ENCODE measurements at places on chromosomes 3 and 15.

GRCh38 chr3:134381831-134382442, 7.7 kb upstream of the AMOTL2 start:
- DNase-seq: no peak

- no peak for DNase-seq
These were observed 15.3 kb upstream of the FMN1 start for GRCh38 chr15:33209575-33210481.

DNA sequence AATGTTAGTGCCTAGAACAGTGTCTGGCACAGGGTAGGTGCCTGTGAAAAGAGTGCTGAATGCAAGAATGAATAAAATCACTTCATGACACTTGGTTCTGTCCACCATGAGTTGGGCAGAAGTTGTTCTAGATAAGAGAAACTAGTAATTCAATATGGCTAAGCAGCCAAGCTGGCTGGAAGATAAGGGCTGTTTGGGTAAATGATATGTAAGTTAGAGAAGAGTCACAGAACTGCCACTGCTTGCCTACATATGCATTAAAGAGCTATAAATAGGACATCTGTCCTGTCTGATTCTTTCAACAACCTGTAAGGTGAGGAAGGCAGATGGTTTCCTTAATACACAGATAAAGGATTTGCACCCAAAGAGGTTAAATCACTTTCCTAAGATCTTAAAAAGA, 13.1 kb downstream of the MTMR10 start:
- no peak for DNase-seq

DNA sequence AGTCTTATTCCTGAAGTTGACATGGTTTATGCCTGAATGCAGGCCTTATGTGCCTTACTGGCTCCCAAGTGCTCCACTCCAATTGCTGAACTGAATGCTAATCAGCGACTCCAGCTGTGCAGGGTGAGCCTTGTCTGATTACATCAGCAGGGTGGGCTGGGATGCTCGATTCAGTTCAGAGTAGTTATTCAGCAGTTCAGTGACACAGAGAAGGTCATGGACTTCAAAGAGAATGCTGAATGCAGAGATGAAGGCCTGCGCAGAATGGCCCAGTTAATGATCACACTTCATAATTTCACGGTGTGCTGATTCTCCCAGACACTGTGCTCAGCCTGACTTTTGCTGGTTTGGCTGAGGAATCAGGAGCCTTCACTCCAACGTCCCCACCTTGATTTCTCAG, 63.6 kb downstream of the CLDN1 start:
- DNase-seq: no peak

DNA sequence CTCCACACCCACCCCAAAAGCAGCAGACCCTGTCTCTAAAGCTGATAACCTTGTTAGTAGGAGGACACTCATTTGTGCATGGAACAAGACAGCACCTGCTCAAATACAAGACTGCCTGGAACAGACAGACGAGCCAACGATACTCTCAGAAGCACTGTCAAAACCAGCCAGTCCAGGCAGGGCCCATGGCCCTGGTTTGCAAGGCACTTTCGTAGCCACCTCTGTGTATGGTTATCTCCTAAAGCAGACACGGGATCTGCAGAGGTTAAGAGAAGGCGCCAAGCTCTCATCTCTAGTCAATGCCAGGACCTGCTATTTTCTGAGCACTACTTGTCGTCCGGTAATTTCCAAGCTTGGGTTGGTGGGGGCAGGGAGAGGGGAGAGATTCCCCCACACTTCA, 10.5 kb downstream of the NTRK3 start:
- DNase-seq: no peak

All from CD4-positive, alpha-beta T cell treated with Interleukin-17A for 4 hours (primary cell).